ENCODE measurements at places on chromosomes 2 and 18.

- DNase-seq: no peak
These were observed 12.8 kb upstream of the FSHR start for GRCh38 chr2:49167131-49167530.

GRCh38 chr18:45821711-45822110 is 3.8 kb upstream of the SIGLEC15 start:
- DNase-seq: no peak

DNA sequence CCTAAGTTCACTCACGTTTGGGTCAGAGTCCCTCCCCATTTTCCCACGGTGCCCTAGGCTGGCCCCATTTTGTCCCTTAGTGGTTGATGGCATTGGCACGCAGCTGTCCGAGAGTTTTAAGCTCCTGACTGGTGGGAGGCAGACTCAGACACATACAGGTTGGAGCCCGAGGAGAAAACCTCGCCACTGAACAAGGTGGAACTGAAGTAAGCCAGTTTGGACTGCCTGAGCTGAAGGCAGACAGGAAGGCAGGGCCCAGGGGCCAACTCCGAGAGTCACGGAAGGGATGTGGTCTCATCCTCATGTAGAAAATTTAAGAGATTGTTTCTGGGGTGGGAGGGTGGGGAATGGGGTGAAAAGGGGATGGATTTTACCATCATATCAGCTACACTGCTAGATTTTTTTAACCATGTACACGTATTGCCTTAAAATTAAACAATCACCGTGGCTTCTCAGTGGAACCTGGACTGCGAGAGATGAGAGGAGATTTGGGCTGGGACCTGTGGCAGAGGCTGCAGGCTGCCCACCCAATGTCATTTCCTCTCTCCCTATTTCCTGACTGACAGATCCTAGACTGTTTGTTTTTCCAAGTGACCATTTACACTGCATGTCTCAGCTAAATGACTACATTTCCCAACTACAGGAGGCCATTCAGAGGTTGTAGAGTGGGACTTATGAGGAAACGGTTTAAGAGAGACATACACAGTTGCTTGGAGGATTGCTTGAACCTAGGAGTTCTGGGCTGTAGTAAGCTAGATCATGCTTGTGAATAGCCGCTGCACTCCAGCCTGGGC is 19.4 kb upstream of the NMUR1 start:
- DNase-seq: no peak

GRCh38 chr18:37535968-37536367 is 29.6 kb downstream of the CELF4 start:
- no peak for DNase-seq

GRCh38 chr2:227402959-227403358 is 15.2 kb upstream of the SCYGR1 start:
- no peak for DNase-seq

- no peak for DNase-seq
These were observed 32.6 kb upstream of the INSIG2 start for GRCh38 chr2:118055512-118056164.

GRCh38 chr2:75142081-75142480 is 57.2 kb downstream of the TACR1 start:
- DNase-seq: peak; percentile 89

DNA sequence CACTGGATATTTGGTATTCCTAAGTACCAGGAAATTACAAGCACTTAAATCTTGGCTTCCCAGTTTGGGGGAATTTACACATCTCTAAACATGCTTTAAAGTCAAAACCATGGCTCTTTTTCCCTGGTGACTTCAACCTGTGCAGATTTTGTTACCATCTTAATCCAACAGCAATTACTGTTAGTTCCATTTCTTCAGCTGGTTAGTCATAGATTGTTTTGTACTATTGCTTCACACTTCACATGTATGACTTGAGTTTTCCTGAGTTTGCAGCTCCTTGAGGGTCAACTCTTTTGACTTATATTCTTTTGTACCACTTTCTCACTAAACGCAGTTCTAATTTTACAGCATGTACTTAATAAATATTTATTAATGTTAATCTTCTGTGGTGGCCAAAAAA is 203.4 kb upstream of the RND3 start:
- DNase-seq: no peak

Measured in PC-9 (cell line).